Stimulated activated CD4-positive, alpha-beta T cell treated with anti-CD3 and anti-CD28 coated beads, TNF-alpha, amount 100 ng/mL, for 4 hours (primary cell): ENCODE measurements at places on chromosomes 3 and 15.

DNA sequence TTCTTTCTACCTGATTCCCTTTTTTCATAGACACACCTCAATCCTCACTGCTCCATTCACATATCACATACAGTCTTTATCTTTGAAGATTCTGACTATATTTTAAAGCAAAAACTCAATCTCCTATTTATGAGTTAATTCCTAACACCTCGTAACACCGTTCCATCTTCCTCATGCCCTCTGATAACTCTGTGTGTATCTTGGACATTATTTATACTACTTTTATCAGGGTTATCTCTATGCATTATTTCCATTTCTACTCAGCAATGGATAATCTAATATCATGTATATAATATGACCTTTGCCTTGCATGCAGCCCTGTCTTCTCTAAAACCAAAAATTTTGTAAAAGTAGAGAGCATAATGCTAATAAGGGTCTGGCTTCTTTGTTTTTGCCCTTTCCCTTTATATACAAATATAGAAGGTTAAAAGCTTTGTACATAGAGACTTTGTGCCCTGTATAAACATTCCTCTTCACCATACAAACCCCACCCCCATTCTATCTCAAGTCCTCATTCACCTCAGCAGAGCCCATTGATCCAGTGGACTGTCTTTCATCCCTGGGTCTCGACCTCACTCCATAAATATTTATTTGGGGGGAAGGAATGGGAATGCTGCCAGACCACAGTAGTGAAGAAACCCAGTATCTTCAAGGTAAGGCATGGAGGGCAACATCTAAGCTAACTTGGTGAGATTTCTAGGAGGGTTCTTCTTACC lies 21.8 kb downstream of the TRIM42 start:
- no peak for DNase-seq

DNA sequence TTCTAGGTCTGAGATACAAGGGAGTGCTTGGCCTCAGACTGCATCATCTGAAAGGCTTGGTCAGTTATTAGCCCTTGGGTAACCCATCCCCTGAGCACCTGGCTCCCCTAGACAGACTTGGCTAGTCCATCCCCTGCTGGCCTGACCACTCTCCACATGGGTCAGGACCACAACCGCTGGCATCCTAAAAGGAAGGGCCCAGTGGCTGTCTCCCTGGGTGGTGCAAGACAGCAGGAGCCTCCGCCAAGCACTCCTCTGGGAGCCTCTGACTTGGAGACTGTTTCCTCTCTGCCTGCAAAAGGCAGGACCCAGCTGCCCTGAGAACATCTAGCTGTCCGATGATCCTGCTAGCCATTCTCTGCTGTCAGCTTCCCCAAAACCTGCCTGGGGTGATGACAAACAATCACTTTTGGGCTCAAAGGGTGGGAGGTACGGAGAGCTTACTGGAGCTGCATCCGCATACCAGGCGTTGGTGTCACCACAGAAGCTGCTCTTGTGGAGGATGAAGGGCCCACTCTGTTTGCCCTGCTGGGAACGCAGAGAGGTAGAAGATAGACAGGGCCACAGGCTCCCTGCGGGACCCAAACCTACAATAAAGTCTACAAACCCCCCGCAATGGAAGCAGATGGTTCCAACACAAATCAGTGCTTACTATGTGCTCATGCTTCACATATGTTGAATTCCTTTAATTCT lies 108.0 kb upstream of the PRR20G start:
- no peak for DNase-seq

DNA sequence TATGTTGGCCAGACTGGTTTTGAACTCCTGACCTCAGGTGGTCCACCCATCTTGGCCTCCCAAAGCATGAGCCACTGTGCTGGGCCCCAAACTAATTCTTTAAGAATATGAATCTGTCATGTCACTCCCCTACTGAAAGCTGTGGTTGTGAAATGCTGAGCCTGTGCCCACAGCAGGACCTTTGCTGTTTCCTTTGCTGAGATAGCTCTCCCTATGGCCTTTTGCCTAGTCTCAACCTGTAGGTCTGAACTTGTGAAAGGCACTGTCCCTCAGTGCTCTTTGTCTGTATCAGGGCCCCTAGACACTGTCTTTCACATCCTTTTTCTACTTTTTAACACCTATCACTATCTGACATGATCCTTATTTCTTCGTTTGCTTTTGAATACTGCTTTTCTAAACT lies 62.7 kb upstream of the CCR4 start:
- no peak for DNase-seq

GRCh38 chr3:8516783-8517182 lies 15.2 kb downstream of the LMCD1 start:
- DNase-seq = no peak

DNA sequence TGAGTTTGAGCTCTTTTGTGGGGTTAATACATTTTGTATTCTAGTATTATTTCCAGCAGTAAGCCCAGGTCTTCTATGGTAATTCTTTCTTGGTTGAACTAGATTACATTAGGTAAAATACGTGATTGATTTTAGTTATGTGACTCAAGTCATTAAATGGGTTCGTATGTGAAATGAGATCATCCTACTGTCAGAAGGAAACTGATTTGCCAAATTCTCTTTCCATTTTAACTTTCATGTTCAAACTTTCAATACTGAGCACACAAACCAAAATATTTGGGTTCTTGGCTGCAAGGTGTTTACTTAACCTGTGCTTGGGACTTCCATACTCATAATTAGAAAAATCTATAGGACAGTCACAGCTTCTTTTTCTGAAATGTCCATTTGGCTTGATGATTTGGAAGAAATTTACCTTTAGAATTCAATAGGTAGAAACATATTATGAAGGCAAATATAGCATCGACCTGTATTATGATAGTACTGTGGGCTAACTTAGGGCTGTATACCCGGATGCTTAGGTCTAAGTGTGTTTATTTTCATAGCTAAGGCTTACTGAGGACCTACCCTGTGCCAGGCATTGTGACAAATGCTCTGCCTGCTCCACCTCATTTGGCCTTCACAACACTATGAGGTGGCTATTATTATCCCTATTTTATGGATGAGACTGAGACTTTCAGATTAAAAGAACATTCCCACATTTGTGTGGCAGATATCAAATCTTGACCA lies 631.8 kb upstream of the GRM7 start:
- no peak for DNase-seq

DNA sequence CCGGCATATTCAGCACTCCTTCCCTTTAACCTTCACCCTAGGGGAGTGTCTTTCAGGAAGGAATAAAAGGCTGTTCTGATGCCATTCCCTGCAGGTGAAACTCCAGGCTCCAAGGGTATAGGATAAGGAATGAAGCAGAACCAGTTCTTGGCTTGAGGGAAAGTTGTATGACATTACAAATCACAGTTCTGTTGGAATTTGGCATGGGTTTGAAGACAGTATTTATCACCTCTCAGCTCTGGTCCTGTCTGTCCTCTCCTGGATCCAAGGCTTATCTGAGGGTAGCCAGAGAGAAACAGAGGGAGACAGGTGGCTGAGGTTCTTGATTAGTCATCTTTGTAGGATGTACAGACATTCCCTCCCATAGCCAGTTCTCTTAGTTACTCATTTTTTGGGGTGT lies 37.1 kb downstream of the RAB11A start:
- no peak for DNase-seq

DNA sequence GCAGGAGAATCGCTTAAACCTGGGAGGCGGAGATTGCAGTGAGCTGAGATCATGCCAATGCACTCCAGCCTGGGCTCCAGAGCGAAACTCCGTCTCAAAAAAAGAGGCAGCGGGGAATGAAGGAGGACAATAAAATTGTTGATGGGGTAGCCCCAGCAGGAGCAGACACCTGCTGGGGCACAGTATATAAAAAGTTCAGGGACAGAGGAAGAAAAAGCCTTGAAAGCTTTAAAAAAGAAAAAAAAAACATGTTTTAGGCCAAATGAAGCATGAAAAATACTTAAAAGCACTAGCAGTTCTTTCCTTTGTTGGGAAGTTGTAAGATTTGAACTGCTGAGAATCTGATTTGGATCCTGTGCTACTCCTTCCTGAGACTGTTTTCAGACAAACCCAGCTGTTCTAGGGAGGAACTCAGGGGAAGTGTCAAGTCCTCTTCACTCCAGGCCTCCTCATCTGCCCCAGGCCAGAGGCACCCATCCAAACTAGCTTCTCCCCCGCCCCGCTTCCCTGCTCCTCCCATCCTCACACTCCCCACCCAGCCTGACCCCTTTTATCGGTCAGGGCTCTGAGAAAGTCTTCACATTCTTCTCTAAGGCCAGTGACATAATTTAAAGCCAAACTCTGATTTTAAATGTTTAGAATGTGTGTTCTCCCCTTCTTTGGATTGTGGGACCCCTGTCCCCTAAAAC lies 4.9 kb downstream of the IL17RD start:
- DNase-seq = no peak

- no peak for DNase-seq
Observed at GRCh38 chr3:43769885-43770425, 79.2 kb downstream of the ABHD5 start.

GRCh38 chr3:122940628-122941086 lies 86.9 kb downstream of the SEMA5B start:
- DNase-seq = no peak

DNA sequence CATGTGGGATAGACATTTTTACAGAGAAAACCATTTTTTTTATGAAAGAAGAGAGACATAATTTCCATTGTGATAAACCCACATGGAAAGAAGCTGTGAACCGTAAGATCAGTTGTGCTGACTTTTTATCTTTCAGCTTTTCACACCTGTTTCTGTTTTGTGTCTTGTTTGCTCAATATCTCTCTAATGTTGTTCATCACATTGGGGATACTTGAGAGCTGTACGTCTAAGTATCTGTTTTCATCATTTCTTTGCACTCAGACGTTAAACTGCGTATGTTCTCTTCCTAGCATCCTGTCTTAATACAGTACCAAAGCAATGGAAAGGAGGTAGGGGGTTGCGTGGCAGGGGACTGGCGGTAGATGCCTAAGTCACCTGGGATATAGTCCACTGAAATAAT lies 449.0 kb downstream of the NAALADL2 start:
- no peak for DNase-seq

GRCh38 chr3:193391902-193392301 lies 13.3 kb upstream of the ATP13A5 start:
- DNase-seq = no peak

DNA sequence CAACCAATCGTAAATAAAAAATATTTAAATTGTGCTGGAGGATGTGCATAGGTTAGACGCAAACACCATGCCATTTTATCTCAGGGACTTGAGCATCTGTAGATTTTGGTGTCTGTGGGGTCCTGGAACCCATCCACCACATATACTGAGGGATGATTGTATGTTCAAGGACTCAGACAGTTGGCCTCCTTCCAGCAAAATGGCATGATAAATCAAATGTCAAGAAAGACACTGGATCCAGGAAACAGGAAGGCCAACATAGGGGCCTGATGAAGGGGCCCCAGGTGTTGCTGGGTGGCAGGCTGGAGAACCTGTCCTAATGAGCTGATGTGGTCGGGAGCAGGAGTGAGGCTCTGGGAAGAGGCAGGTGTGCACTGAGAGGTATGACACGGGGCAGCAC lies 289.5 kb downstream of the GABRG3 start:
- no peak for DNase-seq

DNA sequence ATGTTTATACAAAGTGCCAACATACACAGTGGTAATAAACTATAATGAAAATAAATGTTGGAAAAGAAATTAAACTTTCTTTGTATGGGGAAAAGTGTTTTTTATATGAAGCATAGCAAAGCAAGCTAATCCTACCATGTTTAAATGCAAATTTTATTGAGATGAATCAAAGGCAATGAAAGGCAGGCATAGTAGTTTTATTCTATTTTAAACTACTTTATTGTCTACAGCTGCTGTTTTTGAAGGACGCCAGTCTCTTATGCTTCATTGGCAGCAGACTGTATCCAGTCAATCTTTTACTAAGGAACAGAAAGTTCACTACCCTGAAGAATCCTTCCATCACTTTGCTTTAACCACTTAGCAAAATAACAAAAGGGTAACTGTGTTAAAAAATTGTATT lies 761.0 kb downstream of the ROBO2 start:
- DNase-seq = no peak

DNA sequence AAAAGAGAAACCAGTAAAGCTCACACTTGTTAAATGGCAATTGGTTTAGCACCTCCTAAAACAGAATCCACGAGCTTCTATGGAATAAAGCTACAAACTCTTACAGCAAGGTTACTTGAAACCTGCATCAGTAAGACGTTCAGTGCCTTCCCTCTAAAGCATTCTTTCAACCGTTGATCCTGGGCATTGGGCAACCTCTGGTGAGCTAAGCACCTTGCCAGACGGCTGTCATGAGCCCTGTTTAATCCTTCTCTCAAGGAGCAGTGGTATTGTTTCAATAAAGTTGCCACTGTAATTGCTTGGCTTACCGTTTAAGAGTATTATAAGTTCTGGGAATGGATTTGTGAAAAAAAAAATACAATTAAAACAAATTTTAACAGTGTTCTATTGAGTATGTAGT lies 75.0 kb downstream of the COL8A1 start:
- no peak for DNase-seq

DNA sequence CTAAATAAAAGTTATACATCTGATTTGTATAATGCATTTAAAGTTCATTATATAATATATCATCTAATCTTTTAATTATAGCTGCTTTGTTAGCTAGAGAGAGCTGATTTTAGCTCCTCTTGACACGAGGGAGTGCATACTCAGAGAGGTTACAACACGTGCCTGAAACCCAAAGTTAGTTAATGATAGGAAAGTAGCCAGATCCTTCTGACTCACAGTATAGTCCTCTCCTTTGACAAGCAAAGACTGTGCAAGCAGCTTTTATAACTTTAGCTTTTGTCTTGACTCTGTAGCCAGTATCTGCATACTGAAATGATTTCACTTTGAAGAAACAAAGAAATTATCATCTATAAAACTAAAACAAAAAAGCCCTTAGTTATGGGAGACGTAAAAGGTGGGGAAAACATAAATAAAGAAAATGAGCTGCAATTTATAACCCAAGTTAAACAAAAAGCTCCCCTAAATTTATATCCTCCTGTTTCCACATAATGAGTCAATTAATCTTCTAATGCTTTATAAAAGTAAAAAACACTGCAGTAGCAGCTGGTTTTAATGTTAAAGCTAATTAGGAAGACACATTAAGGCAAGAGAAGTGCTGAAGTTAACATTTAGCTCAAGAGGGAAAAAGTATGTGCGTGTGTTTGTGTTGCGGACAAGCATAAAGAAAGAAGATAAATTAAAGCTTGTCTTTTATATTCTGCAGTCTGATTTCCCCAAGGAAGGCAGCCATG lies 13.1 kb downstream of the GABRR3 start:
- DNase-seq = no peak

GRCh38 chr15:32991619-32992111 lies 202.8 kb downstream of the FMN1 start:
- DNase-seq = no peak

DNA sequence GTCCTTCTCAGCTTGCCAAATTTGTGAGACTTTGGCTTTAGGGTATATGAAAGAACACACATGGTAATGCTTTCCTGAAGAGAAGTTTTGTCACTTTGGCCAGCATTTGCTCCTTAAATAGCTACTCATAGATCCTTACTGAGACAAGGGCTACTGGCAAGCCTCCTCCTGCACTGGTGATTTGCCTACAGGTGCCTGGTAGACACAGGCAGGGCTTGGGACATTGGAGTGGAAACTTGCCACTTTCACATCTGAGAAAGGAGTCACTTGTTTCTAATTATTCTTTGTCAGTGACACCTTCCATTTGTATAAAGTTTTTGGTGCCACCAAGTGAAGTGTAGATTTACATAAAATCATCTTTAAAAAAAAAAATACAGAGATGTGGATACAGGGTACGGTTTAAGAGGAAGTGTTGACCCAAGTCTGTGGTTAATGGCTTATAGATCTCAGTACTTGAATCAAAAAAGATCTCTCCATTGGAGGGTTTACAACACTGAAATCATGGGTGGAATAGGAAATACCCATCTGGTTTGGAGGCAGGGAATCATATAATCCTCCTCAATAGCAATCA lies 132.8 kb upstream of the GADL1 start:
- DNase-seq = no peak

- no peak for DNase-seq
Observed at GRCh38 chr3:126116526-126116925, 32.6 kb upstream of the SLC41A3 start.
